Effector CD8-positive, alpha-beta T cell (primary cell): ENCODE measurements at places on chromosomes 7 and 10.
A peak's percentile ranks its signal among the peaks of the same experiment; 100 is the strongest.

DNA sequence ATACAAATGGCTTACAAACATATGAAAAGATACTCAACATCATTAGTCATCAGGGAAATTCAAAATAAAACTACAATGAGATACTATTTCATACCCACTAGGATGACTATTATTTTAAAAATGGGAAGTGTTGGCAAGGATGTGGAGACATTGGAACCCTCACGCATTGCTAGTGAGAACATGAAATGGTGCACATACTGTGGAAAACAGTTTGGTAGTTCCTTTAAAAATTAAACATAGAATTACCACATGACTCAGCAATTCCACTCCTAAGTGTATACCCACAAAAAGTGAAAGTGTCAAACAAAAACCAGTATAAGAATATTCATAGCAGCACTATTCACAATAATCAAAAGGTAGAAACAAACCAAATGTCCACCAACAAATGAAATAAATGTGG lies 48.5 kb upstream of the SHTN1 start:
- no peak for DNase-seq

- DNase-seq: no peak
Measured at GRCh38 chr7:85682833-85683620, 496.2 kb upstream of the SEMA3D start.

DNA sequence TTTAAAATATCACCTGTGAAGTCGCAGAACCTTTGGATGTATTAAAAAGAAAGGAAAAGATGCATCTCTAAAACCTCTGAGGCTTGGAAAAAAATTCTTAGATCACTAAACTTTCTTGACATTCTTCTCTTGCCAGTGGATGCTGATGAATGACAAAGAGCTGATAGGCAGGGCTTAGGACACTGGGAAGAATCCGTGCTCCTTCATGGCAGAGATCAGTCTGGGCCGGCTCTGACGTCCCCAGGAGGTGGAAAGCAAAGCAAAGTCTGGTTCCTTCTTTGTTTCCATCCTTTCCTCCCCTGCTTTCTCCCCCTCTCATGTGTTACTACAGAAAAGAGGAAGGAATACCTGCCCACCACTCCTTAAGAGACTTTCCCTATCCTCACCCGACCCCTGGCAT lies 161.9 kb downstream of the PRKCQ start:
- no peak for DNase-seq

- no peak for DNase-seq
Measured at GRCh38 chr7:74495112-74496086, 41.7 kb downstream of the GTF2IRD1 start.

DNA sequence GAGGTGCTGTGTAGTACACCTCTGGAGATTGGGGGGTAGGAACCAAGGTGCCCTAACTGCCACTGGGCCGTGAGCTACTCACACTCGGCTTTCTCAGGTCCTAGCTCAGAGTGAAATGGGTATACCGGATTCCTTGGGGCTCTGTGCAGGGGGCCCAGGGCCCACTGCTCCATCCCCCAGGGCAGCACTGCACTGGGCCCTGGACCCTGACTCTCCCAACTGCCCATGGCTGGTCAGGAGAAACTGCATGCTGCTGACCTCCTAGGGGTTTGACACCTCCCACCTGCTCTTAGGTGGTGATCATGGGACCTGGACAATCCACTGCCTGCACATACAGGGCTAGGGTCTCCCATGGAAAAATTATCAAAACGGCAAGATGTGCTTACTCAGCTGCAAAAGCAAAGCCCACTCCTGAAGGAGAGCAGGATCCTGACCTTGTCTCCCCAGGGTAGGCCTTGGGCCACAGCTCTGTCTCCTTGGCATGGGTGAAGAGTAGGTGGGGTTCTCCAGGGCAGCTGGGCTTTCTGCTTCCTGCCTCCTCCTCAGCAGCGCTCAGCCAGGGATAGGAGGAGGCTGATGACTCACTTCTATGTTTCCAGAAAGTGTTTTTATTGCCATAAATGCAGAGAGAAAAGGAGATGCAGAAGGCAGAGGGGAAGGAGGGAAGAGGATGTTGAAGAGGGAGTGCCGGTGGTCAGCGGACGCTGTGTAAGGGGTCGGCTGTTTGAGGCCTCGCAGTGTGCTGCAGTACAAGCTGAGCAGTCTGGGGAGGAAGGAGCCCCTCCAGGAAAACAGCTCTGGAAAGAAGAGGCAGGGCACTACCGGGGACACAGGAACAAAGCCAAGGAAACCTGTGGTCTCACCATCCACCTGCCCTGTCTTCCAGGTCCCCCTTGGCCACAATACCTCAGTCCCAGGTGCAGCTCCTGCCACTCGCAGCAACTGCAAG lies 107.8 kb downstream of the ARHGAP22 start:
- no peak for DNase-seq

DNA sequence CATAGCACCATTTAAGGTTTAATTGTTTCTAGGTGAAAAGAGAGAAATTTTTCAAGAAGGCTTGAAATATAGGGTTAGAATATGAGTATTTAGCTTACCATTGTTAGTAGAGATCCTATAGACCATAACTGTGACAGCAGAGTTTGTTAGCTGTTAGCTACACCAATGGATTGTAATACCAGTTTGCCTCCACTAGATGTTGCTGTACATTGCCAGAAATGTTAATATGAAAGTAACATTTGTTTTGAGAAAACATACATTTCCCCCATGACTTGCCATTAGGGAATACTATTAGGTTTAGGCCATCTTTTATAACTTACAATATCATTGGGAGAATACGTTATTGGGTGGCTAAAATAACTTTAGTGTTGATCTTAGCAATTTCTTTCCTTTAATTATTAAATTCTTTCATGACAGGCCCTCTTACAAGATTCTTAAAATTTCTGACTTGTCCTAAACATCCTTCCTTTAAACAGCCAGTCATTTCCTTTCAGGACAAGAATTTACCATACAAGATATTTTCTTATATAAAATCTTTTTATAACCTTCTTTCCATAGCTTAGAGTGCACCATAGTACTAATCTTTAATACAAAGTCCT lies 39.5 kb downstream of the ZNF117 start:
- DNase-seq: no peak

DNA sequence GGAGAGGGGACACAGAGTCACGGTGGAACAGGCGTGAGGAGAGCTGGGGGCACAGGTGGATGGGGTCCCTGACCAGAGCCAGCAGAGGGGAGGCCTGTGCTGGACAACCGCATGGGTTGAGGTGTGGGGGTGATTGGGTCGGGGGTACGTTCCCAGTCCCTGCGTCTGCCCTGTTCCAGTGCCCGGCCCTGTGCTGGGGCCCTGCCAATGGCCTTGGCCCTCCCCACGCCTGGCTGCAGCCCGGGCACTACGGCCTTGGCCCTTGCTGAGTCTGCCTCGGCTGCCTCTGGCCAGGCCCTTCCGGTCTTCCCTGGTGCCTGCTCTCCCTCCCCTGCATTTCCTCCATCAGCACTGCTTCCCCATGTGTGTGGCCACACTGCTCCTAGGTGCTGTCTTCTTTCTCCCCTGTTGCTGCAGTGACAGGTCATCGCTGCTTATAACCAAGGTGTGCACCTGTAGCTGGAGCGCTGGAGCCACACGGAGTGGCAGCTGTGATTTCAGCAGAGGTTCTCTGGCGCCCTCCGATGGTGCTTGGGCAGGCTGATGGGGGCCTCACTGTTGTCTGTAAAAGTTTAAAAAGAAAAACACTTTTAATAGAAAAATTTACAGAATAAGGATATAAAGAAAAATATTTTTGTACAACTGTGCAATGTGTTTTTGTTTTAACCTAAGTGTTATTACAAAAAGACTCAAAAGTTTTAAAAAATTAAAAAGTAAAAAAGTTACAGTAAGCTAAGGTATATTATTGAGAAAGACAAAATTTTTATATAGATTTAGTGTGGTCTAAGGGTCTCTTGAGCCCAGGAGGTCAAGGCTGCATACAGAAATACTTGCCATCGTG lies 45.2 kb upstream of the BHLHA15 start:
- peak; percentile 20 for DNase-seq

GRCh38 chr10:108801775-108802517 lies 1121.4 kb downstream of the XPNPEP1 start:
- DNase-seq: no peak

GRCh38 chr10:93749218-93749799 lies 8.4 kb upstream of the LGI1 start:
- no peak for DNase-seq

DNA sequence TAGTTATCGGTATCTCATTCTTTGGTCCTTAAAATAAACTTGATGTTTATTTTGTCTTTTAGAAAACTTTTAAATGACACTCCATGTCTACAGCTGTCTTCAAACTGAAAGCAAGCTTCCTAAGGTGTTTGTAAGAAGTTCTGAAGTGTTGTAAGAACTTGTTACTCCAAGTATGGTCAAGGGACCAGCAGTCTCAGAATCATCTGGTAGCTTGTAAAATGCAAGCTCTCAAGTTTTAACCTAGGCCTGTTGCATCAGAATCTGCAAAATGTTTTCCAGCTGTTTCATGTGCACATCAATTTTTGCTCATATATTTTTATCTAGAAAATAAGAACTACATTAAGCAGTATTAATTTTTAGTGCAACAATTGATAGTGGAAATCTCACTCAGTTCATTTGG lies 104.1 kb downstream of the THSD7A start:
- DNase-seq: no peak

DNA sequence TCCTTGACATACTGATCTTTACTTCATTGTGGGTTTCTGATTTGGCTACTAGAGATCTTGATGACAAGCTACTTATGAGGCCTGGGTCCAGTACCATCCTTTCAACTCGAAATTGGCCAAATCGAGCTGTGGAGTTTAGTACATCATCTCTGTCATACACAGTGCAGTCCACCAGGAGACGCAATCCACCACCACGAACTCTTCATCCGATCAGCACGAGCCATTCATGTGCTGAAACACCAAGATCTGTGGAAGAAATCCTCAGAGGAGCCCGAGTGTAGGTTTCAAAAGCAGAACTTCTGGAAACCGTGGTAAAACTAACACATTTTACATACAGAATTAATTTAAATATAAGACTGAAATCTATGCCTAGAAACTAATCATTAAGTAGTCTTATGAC lies 14.2 kb downstream of the DNAJC9 start:
- no peak for DNase-seq

DNA sequence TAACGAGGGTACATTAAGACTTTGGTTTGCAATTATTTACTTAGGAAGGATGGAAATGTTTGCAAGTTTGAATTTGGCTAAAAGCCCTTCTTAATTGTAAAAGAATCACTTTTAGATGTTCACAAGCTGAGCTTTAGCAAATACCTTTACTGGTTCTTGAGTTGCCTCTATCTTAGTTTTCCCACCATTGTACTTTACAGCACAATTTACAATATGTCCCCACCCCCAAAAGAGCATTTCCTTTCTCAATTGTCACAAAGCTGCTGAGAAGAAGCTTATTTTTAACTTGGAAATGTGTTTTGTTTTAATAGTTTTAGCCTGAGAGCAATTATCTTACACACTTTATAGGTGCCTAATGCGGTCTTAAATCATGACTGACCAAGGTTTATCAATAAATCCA lies 81.1 kb downstream of the MET start:
- DNase-seq: no peak

DNA sequence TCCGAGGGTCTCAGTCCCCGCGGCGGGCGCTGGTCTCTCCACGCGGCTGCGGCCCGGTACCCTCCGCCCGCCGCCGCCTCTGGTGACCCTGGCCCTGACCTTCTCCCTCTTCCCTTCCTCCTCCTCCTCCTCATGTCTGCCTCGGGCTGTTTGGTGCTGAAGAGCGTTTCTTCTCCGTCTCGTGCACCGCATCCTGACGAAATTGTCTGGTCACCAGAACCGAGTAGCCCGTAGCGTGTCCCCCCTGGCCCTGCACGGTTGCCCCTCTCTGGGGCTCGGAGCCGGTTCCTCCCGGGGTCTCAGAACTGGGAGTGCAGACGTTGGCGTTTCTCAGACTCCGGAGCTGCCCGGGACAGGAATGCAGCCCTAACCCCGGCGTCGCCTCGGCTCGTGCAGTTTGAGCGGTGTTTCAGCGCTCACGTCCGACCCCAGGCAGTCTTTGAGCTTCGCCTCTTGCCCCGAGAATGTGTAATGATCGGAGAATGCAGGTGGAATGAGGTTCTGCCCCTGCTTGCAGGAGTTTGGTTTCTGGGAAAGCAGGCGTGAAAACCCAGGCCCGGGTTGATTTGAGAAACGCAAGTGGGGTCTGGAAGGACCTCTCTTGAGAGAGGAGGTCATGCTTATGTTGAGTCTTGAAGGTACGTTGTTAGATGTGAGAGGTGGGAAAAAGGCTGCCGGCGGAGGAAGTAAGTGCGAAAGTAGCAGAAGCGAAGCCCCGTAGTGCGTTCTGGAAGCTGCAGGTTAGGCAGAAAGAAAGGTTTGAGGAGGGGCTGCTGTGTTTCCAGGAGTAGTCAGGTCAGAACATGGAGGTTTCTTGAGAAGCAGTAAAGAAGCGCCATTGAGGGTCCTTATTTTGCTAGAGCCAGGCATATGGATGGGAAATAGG lies 743 bp downstream of the RBM17 start:
- DNase-seq: no peak

DNA sequence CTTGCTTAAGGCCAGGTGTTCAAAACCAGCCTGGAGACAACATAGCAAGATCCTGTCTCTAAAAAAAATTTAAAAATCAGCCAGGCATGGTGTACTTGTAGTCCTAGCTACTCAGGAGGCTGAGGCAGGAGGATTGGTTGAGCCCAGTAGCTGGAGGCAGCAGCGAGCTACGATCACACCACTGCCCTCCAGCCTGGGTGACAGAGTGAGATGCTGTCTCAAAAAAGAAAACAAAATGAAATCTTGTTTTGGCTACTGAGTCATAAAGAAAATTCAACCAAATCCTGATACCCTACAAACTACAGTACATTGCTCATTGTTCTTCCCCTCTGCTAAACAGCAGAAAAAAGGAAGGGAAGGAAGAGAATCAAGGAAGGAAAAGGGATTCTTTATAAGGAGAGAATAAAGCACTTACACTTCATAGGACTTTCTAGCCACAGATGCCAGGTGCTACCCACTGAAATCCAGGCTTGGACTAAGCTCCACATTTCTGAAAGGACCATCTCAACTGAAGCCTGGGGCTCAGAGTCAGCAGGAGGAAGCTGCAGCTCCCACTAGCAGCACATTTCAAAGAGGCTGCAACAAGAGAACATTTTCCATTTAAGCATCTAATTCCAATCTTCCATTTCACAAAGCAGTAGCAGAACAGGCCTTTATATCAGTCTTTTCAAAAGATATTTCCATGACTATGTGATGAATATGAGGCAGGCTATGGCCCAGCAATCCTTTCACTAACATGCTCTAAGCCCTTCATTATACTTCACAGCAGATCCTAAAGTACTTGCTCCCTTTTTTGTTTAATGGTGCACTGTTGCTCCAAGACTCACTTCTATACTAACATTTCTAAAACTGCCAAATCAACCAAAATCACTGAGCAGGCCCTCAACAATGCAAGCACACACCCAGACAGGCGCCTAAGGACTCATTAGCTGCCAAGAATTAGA lies 13.5 kb downstream of the TNPO3 start:
- DNase-seq: no peak

DNA sequence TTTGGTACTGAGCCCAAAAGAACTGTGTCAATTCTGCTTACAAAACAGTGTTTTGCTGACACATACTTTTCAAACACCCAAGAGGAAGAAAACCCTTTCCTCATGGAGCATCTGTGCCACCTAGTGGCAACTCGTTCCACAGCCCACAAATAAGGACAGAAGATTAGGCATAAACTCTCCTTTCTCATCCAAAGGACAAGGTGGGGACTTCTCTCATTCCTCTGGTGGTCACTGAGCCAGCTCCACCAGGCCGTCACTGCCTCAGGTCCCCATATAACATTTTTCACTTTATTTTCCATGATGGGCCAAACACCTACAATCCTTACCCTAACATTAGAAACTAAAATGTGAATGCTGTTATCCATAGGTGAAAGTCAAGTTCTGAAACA lies 76.9 kb downstream of the RNF216 start:
- peak; percentile 64 for DNase-seq
